ENCODE measurements at places on chromosomes 5 and 9. TPM values are rescaled to one million over a fixed set of nuclear protein-coding genes. Genes with fewer than 3 reads are reported as not detected.

- no peak for DNase-seq
Observed at GRCh38 chr5:108259306-108259705, 122.6 kb downstream of the FBXL17 start.

GRCh38 chr9:27353474-27354229 lies 56.7 kb upstream of the EQTN start:
- peak; percentile 46 for DNase-seq

- DNase-seq = no peak
Observed at GRCh38 chr5:120994112-120994511, 530.0 kb downstream of the PRR16 start.

DNA sequence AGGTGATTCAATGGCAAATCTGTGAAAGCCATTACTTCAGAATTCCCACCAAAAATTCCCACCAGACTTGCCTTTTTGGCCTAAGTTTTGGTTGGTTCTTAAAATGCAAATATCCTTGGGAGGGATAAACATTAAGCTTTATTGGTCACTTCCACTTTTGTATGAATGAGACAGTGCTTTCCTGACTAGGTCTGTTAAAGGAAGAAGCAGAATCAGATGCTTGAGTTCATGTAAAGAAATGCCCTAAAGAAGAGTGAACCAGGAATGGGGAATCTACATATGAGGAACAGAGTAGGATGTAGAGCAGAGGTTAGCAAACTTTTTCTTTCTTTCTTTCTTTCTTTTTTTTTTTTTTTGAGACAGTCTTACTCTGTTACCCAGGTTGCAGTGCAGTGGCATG lies 129.3 kb downstream of the GCNT1 start:
- no peak for DNase-seq

The FBP2 gene
- total RNA-seq = not detected

The DIRAS2 gene
- total RNA-seq = not detected
